ENCODE measurements at places on chromosomes 13 and 19.
A peak's percentile ranks its signal among the peaks of the same experiment; 100 is the strongest.

DNA sequence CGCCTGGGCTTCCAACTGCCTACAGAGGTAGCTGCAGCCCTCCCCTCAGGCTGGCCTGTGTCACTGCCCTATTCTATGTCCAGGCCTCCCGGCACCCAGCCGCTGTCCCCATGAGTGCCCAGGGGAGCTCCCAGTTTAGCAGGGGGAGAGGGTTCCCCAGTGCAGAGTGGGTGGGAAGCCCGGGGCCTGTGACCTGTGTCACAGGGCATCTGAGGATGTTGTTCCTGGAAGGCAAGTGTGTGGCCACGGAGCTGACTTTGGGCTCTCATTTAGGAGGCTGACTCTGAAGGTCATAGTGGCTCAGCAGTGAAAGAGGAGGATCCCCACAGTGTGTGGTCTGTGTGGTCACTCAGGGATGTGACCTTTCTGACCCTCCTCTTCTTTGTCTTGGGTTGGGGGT, 25.1 kb downstream of the PPP1R37 start:
- no peak for DNase-seq

- no peak for DNase-seq
Observed at GRCh38 chr13:65036999-65037398, 2193.1 kb downstream of the PCDH9 start.

DNA sequence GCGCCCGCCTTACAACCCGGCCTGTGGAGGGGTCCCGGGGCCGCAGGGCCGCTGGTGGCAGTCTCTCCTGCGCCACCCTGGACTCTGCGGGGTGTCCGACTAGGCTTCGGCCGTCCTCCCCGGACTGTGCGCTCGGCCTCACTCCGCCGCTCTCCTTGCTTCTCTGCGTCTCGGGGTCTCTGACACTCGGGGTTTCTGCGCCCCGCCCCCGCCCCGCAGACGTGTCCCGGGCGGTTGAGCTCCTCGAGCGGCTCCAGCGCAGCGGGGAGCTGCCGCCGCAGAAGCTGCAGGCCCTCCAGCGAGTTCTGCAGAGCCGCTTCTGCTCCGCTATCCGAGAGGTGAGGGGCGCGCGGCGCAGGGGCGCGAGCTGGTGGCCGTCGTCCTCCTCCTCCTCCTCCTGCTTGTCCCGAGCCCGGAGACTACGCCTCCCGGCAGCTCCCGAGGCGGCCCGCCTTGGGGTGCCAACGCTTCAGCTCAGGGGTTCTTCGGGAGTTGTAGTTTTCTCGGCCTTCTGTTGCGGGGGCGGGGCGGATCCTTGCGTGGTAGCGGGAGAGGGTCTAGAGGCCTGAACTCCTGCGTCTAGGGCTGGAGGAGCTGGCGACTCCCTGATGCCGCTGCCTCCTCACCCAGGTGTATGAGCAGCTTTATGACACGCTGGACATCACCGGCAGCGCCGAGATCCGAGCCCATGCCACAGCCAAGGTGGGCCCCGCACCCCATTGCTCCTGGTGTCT, 627 bp downstream of the LIN7B start:
- DNase-seq, result peak; percentile 81

DNA sequence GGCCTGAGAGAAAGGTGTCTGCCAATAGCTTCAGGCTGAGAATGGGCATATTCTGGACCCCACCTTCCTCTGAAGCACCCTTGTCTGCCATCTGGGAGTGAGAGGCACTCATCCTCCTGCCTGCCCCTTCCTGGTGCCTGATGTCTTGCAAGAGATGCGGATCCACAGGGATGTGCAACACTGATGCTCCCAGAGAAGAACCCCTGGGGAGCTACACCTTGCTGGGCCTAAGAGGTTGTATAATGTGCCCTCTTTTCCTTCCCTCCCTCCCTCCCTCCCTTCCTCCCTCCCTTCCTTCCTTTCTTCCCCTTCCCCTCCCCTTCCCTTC, 34.6 kb downstream of the ADPRHL1 start:
- DNase-seq, result no peak

GRCh38 chr13:45269204-45269603, 68.4 kb upstream of the KCTD4 start:
- DNase-seq, result no peak

GRCh38 chr19:16594681-16595091, 22.5 kb upstream of the SLC35E1 start:
- DNase-seq, result no peak

DNA sequence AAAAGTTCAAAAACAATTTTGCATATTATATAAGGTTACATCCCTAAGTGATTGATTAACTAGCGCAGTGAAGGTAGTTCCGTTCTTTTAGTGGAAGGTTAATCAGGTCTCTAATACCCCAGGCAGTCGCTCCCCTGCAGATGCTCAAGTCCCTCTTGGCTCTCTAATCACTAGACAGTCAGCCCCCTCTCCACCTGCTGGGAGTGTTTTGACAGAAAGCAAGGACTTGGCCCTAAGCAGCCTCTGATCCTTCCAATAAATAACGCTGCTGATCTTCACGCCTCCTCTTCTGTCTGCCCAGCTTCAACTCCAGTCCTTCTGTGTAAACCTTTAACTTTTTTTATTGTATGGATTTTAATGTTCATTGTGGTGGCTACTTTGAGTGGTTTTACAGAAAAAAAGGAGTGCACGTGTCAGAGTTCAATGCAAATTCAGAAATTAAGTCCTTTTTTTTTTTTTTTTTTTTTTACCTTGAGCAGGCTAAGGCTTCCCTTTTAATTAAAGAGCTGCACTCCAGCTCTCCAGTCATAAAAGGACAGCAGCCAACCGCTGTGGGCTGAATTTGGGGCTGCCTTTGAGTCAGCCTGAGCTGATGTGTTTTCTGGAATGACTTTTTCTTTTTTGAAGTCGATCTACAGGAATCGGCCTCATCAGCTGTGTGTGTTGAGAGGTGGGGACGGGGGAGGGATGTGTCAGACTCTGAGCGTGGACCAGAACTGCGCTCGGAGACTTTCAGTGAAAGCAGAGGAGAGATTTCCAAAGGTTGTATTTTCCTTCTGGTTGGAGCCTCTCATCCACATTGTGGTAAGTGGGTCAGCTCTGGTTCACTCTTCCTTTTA, 33.8 kb upstream of the MYO16 start:
- DNase-seq, result peak; percentile 85

DNA sequence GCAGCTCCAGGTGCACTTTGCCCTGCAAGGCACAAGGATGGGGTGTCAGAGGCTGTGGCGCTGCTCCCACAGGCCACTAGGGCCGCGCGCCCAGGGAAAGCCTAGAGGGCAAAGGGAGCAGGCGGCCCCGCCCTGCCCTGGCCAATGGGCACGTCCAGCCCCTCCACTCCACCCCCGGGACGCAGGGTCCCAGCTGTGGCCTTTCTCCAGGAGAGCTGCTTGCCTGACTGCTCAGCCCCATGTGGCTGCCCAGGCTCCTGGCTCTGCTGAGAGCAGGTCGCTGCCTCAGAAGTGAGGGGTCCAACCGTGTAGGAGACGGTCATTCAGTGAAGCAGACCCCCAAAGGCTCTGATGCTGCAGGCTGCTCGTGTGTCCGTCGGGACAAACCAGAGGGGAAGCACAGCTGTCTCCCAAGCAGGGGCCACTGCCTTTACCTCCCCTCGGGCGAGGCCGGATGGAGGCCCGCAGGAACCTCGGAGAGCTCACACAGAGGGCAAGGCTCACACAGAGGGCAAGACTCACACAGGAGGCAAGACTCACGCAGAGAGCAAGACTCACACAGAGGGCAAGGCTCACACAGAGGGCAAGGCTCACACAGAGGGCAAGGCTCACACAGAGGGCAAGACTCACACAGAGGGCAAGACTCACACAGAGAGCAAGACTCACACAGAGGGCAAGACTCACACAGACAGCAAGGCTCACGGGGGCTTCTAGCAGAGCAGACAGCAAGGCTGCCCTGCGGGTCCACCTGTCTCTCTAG, 56.2 kb upstream of the C13orf46 start:
- DNase-seq, result no peak

- no peak for DNase-seq
Observed at GRCh38 chr13:51552027-51552426, 32.2 kb upstream of the WDFY2 start.

GRCh38 chr19:2332341-2333026, 4.0 kb downstream of the SPPL2B start:
- DNase-seq, result no peak

GRCh38 chr13:40445557-40445990, 220.9 kb downstream of the FOXO1 start:
- DNase-seq, result peak; percentile 48

DNA sequence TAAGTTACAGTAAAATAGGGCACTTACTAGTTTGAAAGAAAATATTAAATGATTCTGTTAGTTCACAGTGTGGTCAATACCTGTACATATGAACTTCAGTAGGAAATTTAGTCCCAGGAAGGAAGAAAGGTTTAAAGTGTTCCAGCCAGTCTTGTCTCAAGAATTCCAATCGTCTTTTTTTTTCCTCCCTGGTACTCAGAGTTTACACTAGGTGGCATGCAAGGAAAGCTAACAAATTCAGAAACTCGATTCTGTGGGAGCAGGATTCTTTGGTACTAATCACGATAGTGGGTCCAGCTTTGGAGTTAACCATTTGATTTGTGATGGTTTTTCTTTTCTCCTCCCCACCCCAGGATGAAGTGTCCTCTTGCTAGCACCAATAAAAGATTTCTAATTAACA, 43.6 kb downstream of the POLR1D start:
- no peak for DNase-seq

DNA sequence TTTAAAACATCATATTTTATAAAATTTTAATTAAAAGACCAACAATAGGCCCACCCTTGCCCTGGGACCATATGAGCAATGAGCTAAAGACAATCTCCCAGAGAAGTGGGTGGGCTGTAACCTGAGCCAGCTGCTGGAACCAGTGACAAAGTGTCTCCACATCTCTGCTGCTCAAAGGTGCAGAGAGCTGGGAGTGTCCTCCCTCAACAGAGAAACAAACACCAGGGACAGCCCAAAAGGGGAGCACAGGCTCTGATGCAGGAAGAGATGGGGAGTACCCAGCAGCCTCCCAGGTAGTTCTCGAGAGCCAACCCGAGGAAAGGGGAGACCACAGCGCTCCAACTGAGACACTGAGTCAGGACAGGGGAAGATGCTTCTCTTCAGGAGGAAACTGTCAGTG, 39.1 kb downstream of the DOCK9 start:
- DNase-seq, result no peak

GRCh38 chr13:77312311-77312710, 14.6 kb downstream of the MYCBP2 start:
- DNase-seq, result no peak

- DNase-seq, result peak; percentile 94
Observed at GRCh38 chr19:4007021-4007835, at the start of gene PIAS4. Gene PIAS4 (plus strand): TSS chr19:4007736. CDS start chr19:4007761, 25 bp downstream.

DNA sequence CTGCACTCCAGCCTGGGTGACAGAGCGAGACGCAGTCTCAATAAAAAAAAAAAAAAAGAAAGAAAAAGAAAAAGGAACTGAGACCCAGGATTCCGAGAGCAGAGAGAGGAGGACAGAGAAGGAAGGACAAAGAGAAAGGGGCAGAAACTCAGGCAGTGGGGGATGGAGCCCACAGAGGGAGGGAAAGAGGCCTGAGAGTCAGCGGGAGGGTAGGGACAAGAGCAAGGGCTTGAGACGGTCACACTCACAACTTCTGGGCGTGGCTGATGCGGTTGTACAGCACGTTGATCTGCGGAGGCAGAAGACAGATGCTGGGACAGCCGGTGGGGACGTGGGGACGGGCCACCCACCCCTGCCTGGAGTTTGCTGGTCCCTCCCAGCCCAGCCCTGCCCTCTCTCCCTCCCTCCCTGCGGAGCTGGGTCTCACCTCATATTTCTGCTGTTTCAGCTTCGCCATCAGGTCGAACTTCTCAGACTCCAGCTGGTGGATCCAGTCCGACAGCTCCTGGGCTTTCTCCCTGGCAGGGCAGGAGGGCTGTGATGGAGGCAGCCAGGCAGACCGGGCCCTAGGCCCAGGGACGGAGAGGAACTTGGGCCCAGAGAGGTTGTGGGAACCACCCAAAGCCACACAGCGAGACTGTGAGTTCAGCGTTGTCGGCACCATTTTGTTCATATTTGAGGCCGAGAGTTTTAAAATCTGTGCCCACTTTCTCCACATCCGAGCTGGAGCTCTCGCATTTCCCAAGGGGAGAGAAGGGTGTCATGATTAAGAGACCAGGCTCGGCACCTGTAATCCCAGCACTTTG, 15.2 kb downstream of the TNNT1 start:
- DNase-seq, result peak; percentile 77

GRCh38 chr13:48443442-48444208, 30.7 kb upstream of the LPAR6 start:
- DNase-seq, result no peak

DNA sequence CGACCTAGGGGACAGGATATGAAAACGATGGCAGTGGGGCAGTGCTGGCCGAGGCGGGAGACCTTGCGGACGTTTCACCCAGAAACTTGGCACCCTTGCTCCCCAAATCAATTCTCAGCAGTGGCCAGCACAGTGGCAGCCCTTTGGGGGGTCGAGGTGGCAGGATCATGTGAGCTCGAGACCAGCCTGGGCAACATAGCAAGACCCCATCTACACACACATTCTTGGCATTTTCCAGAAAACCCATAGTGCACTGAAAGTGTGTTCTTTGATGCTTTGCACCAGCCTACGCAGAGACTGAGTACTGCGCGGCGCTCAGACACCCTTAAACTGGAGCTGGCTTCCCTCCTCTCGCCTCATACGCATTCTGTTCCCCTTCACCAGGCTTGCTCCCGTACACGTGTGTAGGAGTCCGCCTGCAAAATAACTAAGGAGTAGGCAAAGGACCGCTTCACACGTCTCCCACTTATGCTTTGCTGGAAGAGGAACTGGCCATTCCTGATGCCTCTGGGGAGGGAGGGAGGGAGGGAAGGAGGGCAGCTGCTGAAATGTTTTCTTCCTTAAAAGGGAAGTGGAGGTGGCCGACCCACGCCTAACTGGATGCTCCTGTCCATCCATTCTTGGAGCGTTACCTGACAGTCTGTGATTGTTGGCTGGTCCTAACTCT, 23.5 kb upstream of the MIER2 start:
- no peak for DNase-seq

GRCh38 chr13:32168131-32168530, 136.6 kb downstream of the FRY start:
- no peak for DNase-seq

GRCh38 chr13:75934889-75935288, 298.8 kb downstream of the LMO7 start:
- DNase-seq, result no peak

- DNase-seq, result no peak
Observed at GRCh38 chr19:18815673-18816072, 16.1 kb upstream of the UPF1 start.

DNA sequence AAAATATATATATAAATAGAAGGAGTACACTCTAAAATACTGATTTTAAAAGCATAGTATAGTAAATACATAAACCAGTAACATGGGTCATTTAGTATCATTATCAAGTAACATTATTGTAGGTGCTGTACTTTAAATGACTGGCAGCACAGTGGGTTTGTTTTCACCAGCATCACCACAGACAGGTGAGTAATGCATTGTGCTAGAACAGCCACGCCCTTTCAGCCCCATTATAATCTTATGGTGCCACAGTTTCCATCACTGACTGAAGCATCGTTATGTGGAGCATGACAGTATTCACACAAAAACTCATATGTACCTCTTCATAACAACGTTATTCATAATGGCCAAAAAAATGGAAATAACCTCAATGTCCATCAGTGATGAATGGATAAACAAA, 88.3 kb downstream of the DHRS12 start:
- no peak for DNase-seq

Measured in NCI-H82 (cell line).